ENCODE measurements at places on chromosomes 2 and 18. TPM values are rescaled to one million over a fixed set of nuclear protein-coding genes. Genes with fewer than 3 reads are reported as not detected.

UCN gene
- 1.1 TPM for total RNA-seq

AFG3L2 gene
- total RNA-seq: 39.3 TPM

ERBB4 gene
- 127 TPM for total RNA-seq

DYSF gene
- 0.47 TPM for total RNA-seq

IGFBP5 gene
- 17.2 TPM for total RNA-seq

OSR1 gene
- 4.4 TPM for total RNA-seq

Data from occipital lobe (tissue), 3 donors.